ENCODE measurements at places on chromosomes 12 and 14. TPM values are rescaled to one million over a fixed set of nuclear protein-coding genes. Genes with fewer than 3 reads are reported as not detected.

The SMOC1 gene
- total RNA-seq = not detected

The CNTN1 gene
- not detected for total RNA-seq

The PTCSC3 gene
- not detected for total RNA-seq

The IFNG-AS1 gene
- 0.71 TPM for total RNA-seq

The RFX4 gene
- total RNA-seq = not detected

The ATP23 gene
- 15.0 TPM for total RNA-seq

The TMEM132C gene
- not detected for total RNA-seq

The HOTAIR gene
- total RNA-seq = not detected

The RASSF9 gene
- not detected for total RNA-seq

The C1R gene
- 3.1 TPM for total RNA-seq

The DBX2 gene
- total RNA-seq = not detected

The PIP4P1 gene
- total RNA-seq = 39.0 TPM

The TSPAN19 gene
- total RNA-seq = not detected

The TCL1A gene
- 0.25 TPM for total RNA-seq

The CEBPE gene
- total RNA-seq = 0.96 TPM

The LAG3 gene
- total RNA-seq = 4.0 TPM

The CFL2 gene
- 4.9 TPM for total RNA-seq

The KRAS gene
- 38.4 TPM for total RNA-seq

The B4GALNT3 gene
- 0.66 TPM for total RNA-seq

The FOXN4 gene
- not detected for total RNA-seq

The LTBR gene
- 0.35 TPM for total RNA-seq

The ACVRL1 gene
- not detected for total RNA-seq

The CREBL2 gene
- total RNA-seq = 23.2 TPM

The SLC5A8 gene
- not detected for total RNA-seq

The LALBA gene
- total RNA-seq = not detected

The HCAR1 gene
- 0.58 TPM for total RNA-seq

The RNF41 gene
- total RNA-seq = 31.6 TPM

The CISTR gene
- total RNA-seq = not detected

The TSPAN8 gene
- not detected for total RNA-seq

The TAS2R8 gene
- not detected for total RNA-seq

The LIN7A gene
- total RNA-seq = not detected

The DIO2 gene
- not detected for total RNA-seq

The MAP3K9 gene
- total RNA-seq = 7.9 TPM

The RDH5 gene
- 11.1 TPM for total RNA-seq

The C12orf56 gene
- 0.13 TPM for total RNA-seq

The EP400 gene
- 49.2 TPM for total RNA-seq

The TMEM117 gene
- 1.1 TPM for total RNA-seq

The A2M gene
- total RNA-seq = not detected

The CCDC175 gene
- not detected for total RNA-seq

The ATP5F1B gene
- total RNA-seq = 469 TPM

The BIN2 gene
- 248 TPM for total RNA-seq

The DNAH10 gene
- total RNA-seq = 0.05 TPM

The AKAP3 gene
- 2.3 TPM for total RNA-seq

The NRXN3 gene
- not detected for total RNA-seq

The DIO3 gene
- total RNA-seq = not detected

The SOAT2 gene
- total RNA-seq = 0.84 TPM

Data from activated naive CD4-positive, alpha-beta T cell treated with anti-CD3 and anti-CD28 coated beads, Interleukin-2, amount 10 ng/mL, durations not matched to agents 5 hours and 36 hours (primary cell).